ENCODE measurements at places on chromosomes 5 and 9.

DNA sequence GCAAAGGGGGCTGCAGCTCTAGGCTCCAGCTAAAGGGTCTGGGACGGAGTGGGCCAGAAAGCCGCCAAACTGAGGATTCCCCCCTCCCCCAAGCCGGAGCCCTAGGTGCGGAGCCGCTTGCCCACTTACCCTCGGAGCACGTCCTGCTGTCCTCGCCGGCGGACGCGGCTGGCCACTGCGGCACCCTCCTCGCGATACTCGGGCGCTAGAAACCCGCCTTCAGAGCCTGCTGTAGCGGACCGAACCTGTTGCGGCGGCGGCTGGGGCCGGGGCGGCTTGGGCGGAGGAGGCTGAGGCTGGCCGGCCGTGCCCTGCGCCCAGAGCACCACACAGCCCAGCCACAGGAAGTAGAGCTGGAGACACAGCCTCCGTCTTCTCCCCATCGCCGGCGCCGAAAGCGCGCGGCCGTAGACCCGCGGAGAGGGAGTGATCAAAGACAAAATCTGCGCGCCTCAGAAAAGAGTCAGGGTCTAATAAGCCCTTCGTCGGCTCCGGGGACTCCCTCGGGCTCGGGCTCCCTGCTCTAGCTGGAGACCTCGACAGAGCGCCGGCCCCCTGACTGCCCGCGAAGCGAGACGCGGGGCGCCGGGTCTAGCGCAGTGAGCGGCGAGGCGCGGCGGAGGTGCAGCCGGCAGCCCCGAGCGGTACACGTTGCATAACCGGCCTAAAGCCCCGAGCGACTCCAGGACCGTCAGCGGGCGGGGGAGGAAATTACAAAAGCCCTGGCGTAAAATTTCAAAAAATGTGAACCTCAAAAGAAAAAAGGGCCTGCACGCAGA lies 635 bp downstream of the FBN2 start:
- H3K36me3 ChIP-seq: no peaks in the 10 kb centered on the region
- peak overlapping the region; percentile 76 for H3K4me3 ChIP-seq
- peaks cover 5% of the 10 kb centered on the region for H3K27me3 ChIP-seq
- no peak for DNase-seq

- H3K4me3 ChIP-seq: no peak overlapping the region
- no peaks in the 10 kb centered on the region for H3K36me3 ChIP-seq
- H3K27ac ChIP-seq: no peak overlapping the region
- DNase-seq: no peak
- peaks cover 38% of the 10 kb centered on the region for H3K4me1 ChIP-seq
Observed at GRCh38 chr5:111976705-111977435, 219.9 kb upstream of the NREP start.

- no peak for DNase-seq
- H3K36me3 ChIP-seq: no peaks in the 10 kb centered on the region
- H3K27ac ChIP-seq: no peak overlapping the region
Observed at GRCh38 chr9:893843-894420, 52.4 kb downstream of the DMRT1 start.

DNA sequence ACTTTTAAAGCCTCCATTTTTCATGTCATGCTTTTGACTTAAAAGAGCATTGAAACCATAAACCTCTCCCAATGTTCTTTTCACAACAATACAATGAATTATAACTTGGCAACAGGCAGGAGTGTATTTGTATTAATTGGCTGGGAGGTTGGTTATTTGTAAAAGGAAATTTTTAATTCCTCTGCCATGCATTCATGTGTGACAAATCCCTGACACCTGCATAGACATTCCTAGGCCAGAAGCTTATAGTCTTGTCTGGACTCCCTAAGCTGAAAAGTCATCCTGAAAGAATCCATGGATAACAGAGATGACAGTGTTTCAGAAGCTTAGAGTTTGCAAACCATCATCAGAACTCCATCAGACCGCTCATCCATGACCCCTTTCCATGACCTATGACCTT lies 76.3 kb upstream of the PTGER4 start:
- no peak overlapping the region for H3K27ac ChIP-seq
- DNase-seq: no peak
- no peak overlapping the region for H3K4me3 ChIP-seq
- H3K27me3 ChIP-seq: no peaks in the 10 kb centered on the region
- H3K4me1 ChIP-seq: no peaks in the 10 kb centered on the region
- no peaks in the 10 kb centered on the region for H3K36me3 ChIP-seq

DNA sequence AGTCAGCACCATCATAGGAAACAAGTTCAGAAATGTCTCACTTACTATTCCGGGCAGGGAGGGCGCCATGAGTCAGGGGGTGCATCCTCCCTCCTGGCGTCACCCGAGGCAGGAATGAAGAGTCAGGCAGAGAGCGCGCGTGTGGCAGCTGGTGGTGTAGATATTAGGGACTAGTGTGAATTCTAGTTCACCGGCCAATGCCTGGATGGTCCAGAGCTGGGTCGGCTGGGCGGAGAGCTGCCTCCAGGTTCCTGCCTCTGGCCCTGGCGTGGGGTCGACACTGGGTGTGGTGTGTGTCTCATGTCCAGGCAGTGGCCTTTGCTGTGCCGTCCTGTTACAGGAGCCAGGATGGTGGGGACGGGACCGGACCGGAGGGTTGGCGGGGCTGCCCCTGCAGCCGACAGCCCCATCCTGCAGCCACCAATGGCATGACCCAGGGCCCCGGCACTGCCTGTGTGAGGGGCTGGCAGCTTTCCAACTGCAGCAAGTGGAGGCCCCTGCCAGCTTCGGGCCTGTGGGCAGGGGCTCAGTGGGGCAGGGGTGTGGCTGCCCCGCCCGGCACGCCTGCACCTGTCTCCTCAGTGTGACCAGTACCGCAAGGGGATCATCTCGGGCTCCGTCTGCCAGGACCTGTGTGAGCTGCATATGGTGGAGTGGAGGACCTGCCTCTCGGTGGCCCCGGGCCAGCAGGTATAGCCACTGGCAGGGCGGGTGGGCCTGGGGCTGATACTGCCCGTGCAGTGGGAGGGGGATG lies 9.1 kb downstream of the DIPK1B start:
- no peak overlapping the region for H3K4me3 ChIP-seq
- no peaks in the 10 kb centered on the region for H3K27me3 ChIP-seq
- H3K36me3 ChIP-seq: peaks cover 34% of the 10 kb centered on the region
- peaks cover 72% of the 10 kb centered on the region for H3K4me1 ChIP-seq
- no peak for DNase-seq

All from esophagus muscularis mucosa (tissue), 4 donors.